ENCODE measurements at places on chromosomes 6 and 20.

DNA sequence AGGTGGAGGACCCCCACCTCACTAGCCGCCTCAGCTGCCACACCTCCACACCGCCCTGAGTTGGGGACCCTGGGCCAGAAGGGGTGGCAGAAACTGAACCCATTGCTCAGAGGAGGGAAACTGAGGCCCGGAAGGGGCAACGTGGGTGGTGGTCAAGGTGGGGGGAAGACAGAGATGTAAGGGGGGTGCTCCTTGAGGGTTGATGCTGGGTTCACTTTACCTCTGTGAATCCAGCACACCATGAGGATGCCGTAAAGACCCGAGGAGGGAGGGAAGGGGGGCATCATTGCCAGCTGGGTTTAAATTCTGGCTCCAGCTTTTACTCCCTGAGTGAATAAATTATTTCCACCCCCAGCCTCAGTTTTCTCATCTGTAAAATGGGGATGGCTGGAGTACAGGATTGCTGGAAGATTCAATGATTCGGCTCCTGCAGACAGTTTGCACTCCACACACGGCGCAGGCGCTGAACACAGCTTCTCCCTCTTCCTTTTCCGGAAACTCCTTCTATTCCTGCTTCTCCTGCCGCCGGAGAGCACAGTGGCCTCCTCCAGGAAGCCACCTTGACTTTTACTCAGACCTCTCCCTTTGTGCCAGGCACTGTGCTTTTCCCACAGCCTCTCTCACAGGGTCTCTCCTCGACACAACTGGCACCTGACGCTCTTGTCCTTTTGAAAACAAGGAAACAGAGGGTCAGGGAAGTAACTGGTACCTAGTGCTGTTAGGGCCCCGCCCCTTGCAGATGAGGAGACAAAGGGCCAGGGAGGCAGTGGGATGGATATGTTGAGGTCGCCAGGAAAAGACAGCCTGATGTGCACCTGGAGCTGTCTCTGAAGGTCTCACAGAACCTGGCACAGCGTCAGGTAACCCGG, 59.4 kb downstream of the UBE2V1 start:
- DNase-seq: no peak

DNA sequence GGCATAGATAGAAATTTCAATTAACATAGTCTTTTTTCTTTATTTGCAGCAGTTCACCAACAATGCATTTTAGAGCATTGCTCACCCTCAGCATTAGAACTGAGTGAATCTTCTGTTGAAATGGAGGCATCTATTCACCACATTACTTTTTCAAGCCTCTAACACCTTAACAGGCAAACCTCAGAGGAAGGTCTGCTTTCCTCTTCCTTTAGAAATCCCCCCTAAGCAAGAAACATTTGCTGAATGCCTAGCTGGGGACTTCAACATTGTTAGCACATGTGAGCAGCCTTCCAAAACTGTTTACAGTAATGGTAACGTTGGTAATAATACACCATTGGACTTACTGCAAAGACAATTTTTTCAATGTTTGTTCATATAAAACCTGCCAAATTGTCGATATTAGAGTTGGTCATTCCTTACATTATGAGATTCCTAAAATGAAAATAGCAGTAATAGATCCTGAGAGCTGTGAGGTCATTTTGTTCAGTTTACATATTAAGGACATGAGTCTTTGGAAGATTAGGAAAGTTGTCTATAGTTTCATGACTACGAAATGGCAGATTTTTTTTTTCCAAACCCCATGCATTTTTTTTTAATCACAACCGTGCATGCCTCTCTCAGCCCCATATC, 20.6 kb upstream of the AKIRIN2 start:
- DNase-seq: no peak

DNA sequence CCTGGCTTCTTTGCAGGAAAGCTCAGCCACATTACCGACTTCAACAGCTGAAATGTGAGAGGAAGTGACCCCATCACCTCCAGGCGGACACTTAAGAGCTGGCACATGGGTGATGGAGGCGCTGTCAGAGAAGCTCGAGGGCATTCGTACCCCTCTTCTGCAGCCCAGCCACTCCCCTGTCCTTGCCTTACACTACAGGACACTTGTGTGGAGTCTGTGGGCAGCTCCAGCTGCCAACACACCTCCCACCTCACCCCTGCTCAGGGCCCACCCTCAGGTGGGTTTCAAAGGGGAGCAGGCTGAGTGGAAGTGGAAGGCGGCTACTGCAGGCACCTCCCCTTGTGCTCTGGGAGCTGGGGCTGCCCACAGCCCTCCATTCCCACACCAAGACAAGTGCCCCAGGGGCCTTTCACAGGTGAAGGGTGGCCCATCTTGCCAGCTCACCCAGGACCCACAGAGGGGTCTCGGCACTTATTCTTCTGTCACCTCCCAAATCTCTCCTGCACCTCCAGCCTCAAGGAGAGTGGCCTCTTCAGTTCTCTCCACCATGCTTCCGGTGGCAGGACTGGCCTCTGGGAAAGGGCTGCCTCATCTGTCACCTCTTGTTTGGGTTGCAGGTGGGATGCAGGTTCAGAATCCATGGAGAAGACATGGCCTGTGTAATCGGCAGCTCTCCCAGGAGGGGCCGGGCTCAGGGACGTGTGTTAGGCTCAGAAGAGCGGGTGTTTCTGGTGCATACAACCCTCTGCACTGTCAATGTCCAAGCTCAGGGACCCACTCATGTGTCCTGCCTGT, 49.8 kb downstream of the IRF4 start:
- DNase-seq: no peak

- DNase-seq: no peak
These were observed 11.2 kb downstream of the CST5 start for GRCh38 chr20:23868321-23868720.

GRCh38 chr20:15253431-15253830, 916.0 kb upstream of the FLRT3 start:
- DNase-seq: no peak

GRCh38 chr6:125279961-125280360, 21.8 kb downstream of the HDDC2 start:
- peak; percentile 5 for DNase-seq

- DNase-seq: no peak
These were observed 144.0 kb downstream of the CCDC170 start for GRCh38 chr6:151637814-151638213.

- DNase-seq: no peak
These were observed 27.9 kb downstream of the CDYL start for GRCh38 chr6:4804095-4804494.

GRCh38 chr20:46020555-46020954, 8.5 kb upstream of the SLC12A5 start:
- no peak for DNase-seq

DNA sequence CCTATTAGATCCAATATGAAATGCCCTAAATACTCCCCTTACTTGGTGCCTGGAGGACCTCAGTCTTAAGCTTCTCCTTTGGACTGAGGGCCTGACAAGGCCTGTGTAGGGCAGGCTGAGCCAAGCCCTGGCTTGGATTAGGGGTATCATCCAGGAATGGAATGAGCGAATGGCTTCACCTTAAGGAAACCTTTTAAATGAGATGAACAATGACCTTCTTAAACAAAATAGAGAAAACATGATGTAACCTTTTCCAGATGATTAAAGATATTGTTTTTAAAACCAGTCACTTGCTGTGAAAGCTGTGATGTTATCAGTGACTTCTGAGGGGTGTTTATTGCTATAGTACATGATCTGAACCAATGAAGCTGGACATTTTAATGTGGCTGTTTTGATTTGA, 55.5 kb downstream of the TRAF3IP2 start:
- no peak for DNase-seq

- DNase-seq: no peak
These were observed 7.3 kb upstream of the PDYN start for GRCh38 chr20:2001119-2001518.

- DNase-seq: no peak
These were observed 606.9 kb downstream of the CDH26 start for GRCh38 chr20:60565083-60565482.
